ENCODE measurements at places on chromosomes 1 and 21.

- DNase-seq: no peak
Observed at GRCh38 chr1:233025157-233025556, 74.7 kb downstream of the NTPCR start.

DNA sequence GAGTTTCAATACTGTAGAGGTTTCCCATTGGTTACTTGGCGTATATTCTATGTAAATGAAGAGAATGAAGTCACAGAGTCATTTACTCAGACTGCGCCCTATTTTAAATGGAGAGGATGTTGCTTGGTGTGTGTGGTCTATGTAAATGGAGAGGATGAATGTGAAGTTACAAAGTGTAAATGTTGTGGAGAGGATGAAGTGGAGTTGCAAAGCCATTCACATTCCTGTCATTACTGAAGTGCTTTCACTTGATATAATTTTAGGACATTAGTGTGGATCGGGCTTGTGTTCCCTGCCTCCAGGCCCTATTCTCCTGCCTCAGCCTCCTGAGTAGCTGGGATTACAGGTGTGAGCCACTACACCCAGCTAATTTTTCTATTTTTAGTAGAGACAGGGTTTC lies 99.4 kb upstream of the CACYBP start:
- DNase-seq: no peak

GRCh38 chr1:94903280-94904009 lies 23.5 kb downstream of the CNN3 start:
- no peak for DNase-seq

GRCh38 chr1:28751315-28752060 lies 14.7 kb downstream of the YTHDF2 start:
- DNase-seq: no peak

DNA sequence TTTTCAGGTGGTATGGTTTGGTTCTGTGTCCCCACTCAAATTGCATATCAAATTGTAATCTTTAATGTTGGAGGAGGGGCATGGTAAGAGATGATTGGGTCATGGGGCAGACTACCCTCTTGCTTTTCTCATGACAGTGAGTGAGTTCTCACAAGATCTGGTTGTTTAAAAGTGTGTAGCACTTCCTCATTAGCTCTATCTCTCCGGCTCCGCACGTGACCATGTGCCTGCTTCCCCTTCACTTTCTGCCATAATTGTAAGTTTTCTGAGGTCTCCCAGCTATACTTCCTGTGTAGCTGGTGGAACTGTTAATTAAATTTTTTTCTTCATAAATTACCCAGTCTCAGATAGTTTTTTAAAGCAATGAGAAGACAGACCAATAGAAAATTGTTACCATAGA lies 843.2 kb downstream of the AMY1C start:
- no peak for DNase-seq

DNA sequence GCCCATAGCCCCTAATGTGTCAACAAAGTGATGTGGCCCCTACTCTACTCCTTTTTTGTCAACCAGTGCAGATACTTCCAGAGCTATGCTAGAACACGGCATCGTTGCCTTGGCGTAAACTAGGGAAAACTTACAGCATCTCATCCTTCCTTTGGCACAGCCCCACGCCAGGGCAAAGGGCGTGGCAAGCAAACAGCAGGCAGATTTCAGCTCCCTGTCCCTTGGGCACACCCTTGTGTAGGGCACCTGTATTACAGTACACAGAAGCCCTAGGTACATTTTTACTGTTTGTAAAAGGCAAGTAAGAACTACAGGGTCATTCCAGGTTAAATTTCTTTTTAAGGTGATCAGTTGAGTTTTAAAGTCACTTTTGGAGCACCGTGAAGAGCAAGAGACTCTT lies 29.3 kb downstream of the PRDX6 start:
- peak; percentile 12 for DNase-seq

- no peak for DNase-seq
Observed at GRCh38 chr1:29967261-29967660, 730.9 kb downstream of the PTPRU start.

- DNase-seq: peak; percentile 86
Observed at GRCh38 chr1:180424848-180425457, 77.4 kb downstream of the ACBD6 start.

DNA sequence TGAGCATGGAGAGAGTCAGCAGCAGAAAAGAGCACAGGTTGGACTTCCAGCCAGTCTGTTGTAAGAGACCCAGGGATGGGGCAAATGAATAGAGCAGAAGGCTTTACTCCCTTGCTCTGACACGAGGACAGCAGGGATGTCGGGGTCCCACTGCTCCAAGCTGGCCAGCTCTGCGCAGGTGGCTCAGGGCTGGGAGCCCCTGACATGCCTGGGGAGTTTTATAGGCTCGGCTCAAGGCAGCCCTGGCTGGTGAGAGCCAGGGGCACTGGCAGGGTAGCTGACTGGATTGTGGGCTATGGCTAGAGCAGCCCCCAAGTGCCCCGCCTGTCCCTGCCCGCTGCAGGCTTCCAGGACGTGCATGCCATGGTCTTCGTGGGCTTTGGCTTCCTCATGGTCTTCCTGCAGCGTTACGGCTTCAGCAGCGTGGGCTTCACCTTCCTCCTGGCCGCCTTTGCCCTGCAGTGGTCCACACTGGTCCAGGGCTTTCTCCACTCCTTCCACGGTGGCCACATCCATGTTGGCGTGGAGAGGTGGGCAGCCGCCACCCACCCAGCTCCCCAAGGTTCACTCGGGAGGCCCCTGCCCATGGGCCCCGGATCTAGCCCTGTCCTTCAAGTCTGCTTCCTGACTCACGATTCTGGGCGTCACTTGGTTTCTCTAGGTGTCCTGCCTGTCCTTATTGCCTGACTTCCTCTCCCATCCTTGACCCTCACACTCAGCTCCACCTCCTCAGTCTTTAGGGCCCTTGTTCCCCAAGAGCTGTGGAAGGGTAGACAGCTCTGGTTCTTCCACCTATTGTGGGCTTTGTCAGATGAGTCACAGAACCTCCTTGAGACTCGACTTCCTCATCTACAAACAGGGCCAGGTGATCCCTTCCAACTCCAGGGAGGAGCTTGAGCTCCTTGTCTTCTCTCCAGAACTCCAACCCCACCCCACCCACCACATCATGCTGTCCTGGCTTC lies 8.2 kb downstream of the RHBG start:
- DNase-seq: no peak

DNA sequence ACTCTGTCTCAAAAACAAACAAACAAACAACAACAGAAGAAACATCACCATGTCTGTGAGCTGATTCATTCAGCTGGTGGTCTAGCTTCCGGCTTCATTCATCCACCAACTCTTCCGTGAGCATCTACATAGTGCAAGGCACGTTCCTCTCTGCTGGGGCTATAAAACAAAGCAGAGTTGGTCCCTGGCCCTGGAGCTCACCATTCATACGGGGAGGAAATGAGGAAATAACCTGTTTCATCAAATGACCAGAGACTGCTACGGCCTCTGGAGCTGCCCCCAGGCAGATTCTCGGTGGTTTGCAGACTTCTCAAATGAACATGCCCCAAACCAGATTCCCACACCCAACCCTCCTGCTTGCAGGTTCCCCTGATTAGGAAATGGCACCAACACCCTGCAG lies 41.0 kb upstream of the ID3 start:
- DNase-seq: no peak

- DNase-seq: no peak
Observed at GRCh38 chr1:150383631-150384324, 19.8 kb downstream of the RPRD2 start.

DNA sequence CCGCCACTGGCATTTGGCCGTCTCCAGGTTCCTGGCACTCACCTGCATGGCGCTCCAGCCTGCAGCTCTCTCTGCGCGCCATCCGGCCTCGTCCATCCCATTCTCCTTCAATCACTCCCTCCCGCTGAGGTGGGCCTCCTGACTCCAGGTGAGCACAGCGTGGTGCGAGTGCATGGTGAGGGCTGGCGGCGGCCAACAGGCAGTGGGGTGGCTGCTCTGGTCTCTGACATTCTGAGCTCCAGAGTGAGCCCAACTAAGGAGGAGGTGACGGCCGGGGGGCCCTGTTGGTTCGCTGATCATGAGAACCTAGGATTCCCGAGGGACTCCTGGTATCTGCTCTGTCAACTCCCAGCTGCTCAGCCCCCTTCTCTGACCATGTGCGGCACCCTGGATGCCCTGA lies 130.4 kb downstream of the AJAP1 start:
- no peak for DNase-seq

All from NCI-H2081 (cell line).